ENCODE measurements at places on chromosomes 3 and 15. TPM values are rescaled to one million over a fixed set of nuclear protein-coding genes. Genes with fewer than 3 reads are reported as not detected.

ZCWPW2 gene
- 1.0 TPM for total RNA-seq

GRCh38 chr3:38001456-38002081 is 11.0 kb downstream of the VILL start:
- H3K27ac ChIP-seq: no peak overlapping the region
- DNase-seq: no peak
- no peaks in the 10 kb centered on the region for H3K27me3 ChIP-seq
- H3K4me3 ChIP-seq: no peak overlapping the region

- DNase-seq: no peak
- no peak overlapping the region for H3K4me3 ChIP-seq
- peaks cover 3% of the 10 kb centered on the region for H3K36me3 ChIP-seq
- no peak overlapping the region for H3K27ac ChIP-seq
These were observed 39.3 kb downstream of the ATP1B3 start for GRCh38 chr3:141915766-141916165.

GRCh38 chr3:54987719-54988118 is 59.9 kb upstream of the LRTM1 start:
- no peaks in the 10 kb centered on the region for H3K4me1 ChIP-seq
- DNase-seq: no peak
- H3K27me3 ChIP-seq: no peaks in the 10 kb centered on the region
- no peak overlapping the region for H3K4me3 ChIP-seq
- no peaks in the 10 kb centered on the region for H3K36me3 ChIP-seq

GRK7 gene
- not detected for total RNA-seq

- H3K4me3 ChIP-seq: no peak overlapping the region
- H3K27ac ChIP-seq: no peak overlapping the region
- DNase-seq: no peak
These were observed 568.2 kb upstream of the BCHE start for GRCh38 chr3:166405465-166405864.

DNA sequence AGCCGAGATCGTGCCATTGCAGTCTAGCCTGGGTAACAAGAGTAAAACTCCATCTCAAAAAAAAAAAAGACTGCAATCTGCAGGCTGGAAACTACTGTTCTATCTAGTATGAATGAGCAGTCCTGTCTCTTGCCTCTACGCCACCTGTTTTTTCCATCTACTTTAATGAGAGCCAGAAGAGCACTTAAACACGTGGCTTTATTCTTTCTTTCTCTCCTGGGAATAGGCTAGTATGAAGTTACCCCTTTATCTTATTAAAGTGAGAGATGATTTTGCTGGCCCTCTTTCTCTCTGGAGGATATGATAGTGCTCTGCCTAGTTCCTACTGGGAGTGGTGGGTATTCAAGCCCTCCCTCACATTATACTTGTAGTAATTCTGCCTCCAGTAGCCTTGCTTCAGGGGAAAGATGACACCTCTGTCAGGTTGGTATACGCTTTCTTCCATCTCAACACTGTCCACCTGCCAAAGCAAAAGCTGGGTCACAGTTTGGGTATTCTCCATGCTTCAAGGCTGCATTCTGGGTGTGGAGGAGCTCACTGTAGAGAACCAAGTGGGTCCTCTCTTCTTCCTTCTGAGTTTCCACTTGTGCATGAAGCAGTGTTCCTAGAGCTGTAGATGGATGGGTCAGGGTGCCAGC is 17.8 kb downstream of the MAPKBP1 start:
- DNase-seq: no peak
- no peak overlapping the region for H3K4me3 ChIP-seq

KBTBD8 gene
- 4.6 TPM for total RNA-seq

UNC13C gene
- 0.05 TPM for total RNA-seq

CYP1A1 gene
- not detected for total RNA-seq

DNA sequence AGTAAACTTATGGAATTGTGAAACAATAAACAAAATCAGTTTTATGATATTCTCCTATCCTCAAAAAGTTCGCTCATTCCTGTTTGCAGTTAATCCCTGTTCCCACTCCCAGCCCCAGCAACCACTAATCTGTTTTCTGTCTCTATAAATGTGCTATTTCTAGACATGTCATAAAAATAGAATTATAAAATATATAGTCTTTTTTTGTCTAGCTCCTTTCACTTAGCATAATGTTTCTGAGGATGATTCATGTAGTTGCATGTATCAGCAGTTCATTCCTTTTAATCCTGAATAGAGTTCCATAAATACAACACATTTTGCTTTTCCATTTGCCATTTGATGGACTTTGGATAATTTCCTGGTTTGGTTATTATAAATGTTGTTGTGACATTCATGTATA is 140.0 kb downstream of the KCNAB1 start:
- H3K27ac ChIP-seq: no peak overlapping the region
- no peak for DNase-seq
- H3K4me1 ChIP-seq: no peaks in the 10 kb centered on the region
- no peak overlapping the region for H3K4me3 ChIP-seq
- H3K36me3 ChIP-seq: no peaks in the 10 kb centered on the region

GPR160 gene
- 56.4 TPM for total RNA-seq

DNA sequence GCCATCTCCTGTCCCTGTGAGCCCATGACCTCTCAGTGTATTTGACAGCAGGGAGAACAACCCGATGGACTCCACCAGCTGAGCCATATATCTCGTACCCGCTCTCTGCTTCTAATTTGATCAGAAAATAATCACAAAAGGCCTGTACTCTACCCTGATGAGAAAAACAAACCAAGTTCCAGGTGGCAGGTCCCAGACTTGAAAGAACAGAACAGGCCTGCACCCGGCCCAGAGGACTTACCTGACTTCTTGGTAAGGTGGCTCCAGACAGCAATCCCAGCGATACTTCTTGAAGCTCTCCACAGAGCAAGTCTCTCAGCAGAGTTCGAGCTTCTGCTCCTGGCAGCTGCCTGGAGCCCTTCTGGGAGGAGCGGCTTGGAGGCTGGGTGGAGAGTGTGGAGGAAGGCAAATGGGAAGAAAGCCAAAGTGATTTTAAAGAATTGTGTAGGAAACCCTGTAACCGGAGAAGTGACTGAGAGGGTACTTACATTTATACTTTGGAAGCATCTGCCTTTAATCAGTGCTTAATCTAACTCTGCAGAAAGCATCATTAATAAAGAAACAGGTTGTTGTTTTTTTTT is 91.6 kb downstream of the SCN11A start:
- no peaks in the 10 kb centered on the region for H3K27me3 ChIP-seq
- H3K36me3 ChIP-seq: no peaks in the 10 kb centered on the region
- H3K4me3 ChIP-seq: no peak overlapping the region
- no peak for DNase-seq

HHLA2 gene
- total RNA-seq: 57.9 TPM

DNA sequence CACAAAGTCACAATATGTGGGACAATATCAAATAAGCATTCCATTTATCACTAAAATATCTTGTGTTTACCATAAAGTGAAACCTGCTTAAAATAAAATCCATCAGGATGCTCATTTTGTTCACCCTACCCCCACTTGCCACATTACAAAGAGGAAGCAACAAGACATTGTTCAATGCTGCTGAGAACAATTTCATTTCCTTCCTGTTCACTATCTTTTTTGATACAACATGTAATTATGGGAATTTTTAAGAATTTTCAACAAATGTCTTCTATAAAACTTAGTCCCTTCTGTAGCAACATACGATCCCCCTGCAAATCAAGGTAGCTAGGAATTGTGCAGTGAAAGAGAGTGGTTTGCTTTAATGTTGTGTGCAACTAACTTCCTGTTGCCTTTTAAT is 34.9 kb upstream of the GPR160 start:
- H3K27me3 ChIP-seq: no peaks in the 10 kb centered on the region
- no peak overlapping the region for H3K27ac ChIP-seq
- no peak overlapping the region for H3K4me3 ChIP-seq
- H3K4me1 ChIP-seq: no peaks in the 10 kb centered on the region
- no peaks in the 10 kb centered on the region for H3K36me3 ChIP-seq

DNA sequence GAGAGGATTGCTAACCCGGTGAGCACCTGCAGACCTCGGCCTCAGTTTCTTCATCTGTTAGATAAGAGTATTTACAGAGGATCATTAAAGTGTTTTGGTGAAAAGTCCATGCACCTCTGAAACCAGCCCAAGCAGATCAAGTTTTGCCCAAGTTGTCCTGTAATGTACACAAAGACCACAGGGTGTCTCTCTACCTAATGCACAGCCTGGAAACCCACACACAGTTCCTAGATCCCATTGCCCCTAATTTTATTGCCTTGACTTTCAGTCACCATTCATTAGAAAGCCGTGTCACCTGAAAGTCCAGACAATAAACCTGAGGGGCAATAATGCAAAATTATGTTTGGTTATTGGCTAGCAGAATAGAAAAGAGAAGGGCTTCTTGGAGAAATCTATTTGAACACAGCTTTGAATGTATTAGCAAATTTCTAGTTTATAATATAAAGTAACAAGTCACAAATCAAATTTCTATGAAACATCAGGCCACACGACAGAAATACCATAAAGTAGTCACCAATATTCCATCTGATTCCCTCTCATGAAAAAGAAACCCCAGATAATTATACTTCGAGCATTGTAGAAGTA is 161.3 kb upstream of the SLC2A2 start:
- no peaks in the 10 kb centered on the region for H3K27me3 ChIP-seq
- peak; percentile 27 for DNase-seq
- no peak overlapping the region for H3K4me3 ChIP-seq
- no peak overlapping the region for H3K27ac ChIP-seq
- no peaks in the 10 kb centered on the region for H3K36me3 ChIP-seq
- no peaks in the 10 kb centered on the region for H3K4me1 ChIP-seq

- no peaks in the 10 kb centered on the region for H3K27me3 ChIP-seq
- H3K4me3 ChIP-seq: no peak overlapping the region
- H3K27ac ChIP-seq: no peak overlapping the region
- H3K36me3 ChIP-seq: no peaks in the 10 kb centered on the region
- H3K4me1 ChIP-seq: no peaks in the 10 kb centered on the region
These were observed 58.5 kb upstream of the CTSH start for GRCh38 chr15:79003301-79003700.

LSG1 gene
- total RNA-seq: 34.8 TPM

DNA sequence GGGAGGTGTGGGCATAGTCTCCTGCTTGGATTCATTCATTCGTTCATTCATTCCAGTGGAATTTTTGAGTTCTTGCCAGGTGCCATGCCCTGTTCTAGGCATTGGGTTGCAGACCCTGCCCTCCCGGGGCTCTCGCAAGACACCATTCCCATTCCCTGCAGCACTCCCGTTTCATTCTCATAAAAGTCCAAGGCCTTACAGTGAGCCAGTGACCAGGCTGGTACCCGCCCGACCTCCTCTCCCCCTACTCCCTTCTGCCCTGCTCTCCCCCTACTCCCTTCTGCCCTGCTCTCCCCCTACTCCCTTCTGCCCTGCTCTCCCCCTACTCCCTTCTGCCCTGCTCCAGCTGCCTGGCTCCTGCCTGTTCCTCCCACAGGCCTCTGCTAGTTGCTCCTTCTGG is 41.9 kb downstream of the AMOTL2 start:
- H3K4me1 ChIP-seq: no peaks in the 10 kb centered on the region
- H3K27ac ChIP-seq: no peak overlapping the region

CLDN18 gene
- total RNA-seq: 0.44 TPM

- no peak overlapping the region for H3K4me3 ChIP-seq
- no peaks in the 10 kb centered on the region for H3K27me3 ChIP-seq
- no peaks in the 10 kb centered on the region for H3K36me3 ChIP-seq
- H3K27ac ChIP-seq: no peak overlapping the region
- H3K4me1 ChIP-seq: no peaks in the 10 kb centered on the region
These were observed 102.5 kb downstream of the SST start for GRCh38 chr3:187567661-187568121.

SCN5A gene
- total RNA-seq: 0.32 TPM

- no peaks in the 10 kb centered on the region for H3K36me3 ChIP-seq
- no peaks in the 10 kb centered on the region for H3K27me3 ChIP-seq
- H3K4me3 ChIP-seq: no peak overlapping the region
- no peak overlapping the region for H3K27ac ChIP-seq
- DNase-seq: no peak
- no peaks in the 10 kb centered on the region for H3K4me1 ChIP-seq
These were observed 56.6 kb upstream of the ADPGK start for GRCh38 chr15:72840114-72840513.

- no peaks in the 10 kb centered on the region for H3K36me3 ChIP-seq
- DNase-seq: no peak
- H3K27ac ChIP-seq: no peak overlapping the region
These were observed 532.5 kb upstream of the KCNMB2 start for GRCh38 chr3:178003756-178004155.

DNA sequence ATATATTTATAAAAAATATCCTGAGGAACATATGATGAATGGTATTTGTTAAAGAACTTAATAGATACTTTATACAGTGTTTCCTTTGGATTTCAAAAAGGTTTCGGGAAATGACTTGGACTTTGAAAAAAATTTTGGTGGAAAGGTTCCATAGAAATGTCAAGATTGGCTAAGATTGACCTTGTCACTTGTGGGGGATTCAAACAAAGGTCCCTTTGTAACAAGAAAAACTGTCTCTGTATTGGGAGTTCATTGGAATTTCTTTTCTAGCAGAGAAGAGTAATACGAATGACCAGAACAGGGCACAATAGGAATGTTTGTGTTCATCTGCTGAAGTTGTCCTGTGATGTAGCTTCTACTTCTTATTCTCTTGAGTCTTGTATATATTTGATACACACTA is 43.2 kb downstream of the ARHGEF26 start:
- no peaks in the 10 kb centered on the region for H3K4me1 ChIP-seq
- DNase-seq: no peak
- H3K36me3 ChIP-seq: no peaks in the 10 kb centered on the region
- no peak overlapping the region for H3K4me3 ChIP-seq
- no peaks in the 10 kb centered on the region for H3K27me3 ChIP-seq
- no peak overlapping the region for H3K27ac ChIP-seq

DNAJA4 gene
- total RNA-seq: 54.5 TPM

GRCh38 chr3:58333206-58334012 is 717 bp downstream of the PXK start:
- no peaks in the 10 kb centered on the region for H3K36me3 ChIP-seq
- no peaks in the 10 kb centered on the region for H3K27me3 ChIP-seq
- DNase-seq: peak; percentile 43
- peak overlapping the region; percentile 55 for H3K27ac ChIP-seq
- no peaks in the 10 kb centered on the region for H3K4me1 ChIP-seq
- H3K4me3 ChIP-seq: peak overlapping the region; percentile 76

DNA sequence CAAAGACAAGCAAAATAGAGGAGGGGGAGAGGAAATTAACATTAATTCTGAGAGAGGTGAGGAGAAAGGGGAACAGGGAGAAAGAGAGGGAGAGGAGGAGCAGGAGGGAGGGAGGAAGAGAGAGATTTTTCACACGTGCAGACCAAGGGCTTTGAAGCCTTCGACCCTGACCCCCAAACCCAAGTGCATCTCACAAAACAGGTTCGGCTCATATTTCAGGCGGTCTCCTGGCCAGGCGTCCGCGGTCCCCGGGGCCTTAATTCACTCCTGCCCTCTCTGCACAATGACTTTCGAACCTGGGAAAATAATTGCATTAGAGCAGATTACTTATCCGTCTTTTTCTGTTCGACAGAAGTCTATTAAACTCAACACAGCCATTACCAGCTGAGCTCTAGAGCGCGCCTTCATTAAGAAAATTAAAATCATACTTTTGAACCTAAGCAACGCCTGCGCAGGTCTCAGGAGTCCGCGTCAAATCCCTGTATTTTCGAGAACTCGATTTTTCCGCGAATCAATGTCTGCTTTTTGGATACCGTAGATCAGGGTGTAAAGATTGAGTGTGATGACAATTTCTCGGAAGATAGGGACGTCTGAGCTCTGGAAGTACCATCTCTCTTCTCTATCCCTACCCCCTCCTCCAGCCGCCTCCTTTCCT is 220.7 kb downstream of the MEIS2 start:
- no peaks in the 10 kb centered on the region for H3K36me3 ChIP-seq
